Stomach (tissue), 19 donors: ENCODE measurements at places on chromosomes 12 and 14. TPM values are rescaled to one million over a fixed set of nuclear protein-coding genes. Genes with fewer than 3 reads are reported as not detected.
A peak's percentile ranks its signal among the peaks of the same experiment; 100 is the strongest.

GRCh38 chr14:100582496-100583165 is 4.6 kb downstream of the BEGAIN start:
- no peaks in the 10 kb centered on the region for H3K27me3 ChIP-seq
- no peak overlapping the region for H3K4me3 ChIP-seq
- H3K27ac ChIP-seq, result no peak overlapping the region
- peaks cover 6% of the 10 kb centered on the region for H3K4me1 ChIP-seq
- no peak for DNase-seq

- H3K36me3 ChIP-seq, result peaks cover 52% of the 10 kb centered on the region
- no peak overlapping the region for H3K4me3 ChIP-seq
- peak; percentile 94 for DNase-seq
- peak overlapping the region; percentile 41 for H3K27ac ChIP-seq
Measured at GRCh38 chr12:54352022-54352531, 12.2 kb downstream of the GPR84 start.

DNA sequence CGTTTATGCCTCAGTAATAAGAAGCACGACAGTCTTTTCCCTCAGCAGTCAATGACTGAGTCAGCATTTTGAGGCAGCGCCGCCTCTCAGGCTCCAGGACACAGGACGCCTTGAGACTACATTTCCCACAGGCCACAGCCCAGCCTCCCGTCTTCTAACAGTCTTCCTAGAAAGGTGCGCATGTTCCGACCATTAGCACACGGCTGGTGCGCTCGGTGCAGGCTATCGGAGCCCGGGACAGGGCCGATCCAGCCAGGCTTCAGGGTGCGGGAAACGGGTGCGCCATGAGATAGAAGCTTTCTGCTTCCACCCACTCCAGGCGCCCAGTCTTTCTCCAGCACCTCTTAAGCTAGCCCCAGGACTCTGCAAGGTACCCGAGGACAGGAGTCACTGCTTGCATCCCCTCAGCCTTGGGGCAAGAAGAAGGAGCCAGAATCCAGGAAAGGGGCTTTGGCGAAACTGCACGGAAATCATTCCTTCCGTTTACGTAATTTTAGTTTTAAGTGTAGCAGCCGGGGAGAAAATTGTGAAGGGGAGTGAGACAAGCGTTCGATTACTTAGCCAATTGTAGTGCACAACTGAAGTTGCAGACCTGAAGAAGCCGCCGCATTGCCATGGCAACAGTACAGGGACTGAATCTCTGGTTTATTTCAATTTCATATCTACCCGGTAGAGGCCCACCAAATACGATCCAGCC is 54.0 kb downstream of the ZNF641 start:
- peak; percentile 80 for DNase-seq
- H3K4me1 ChIP-seq, result peaks cover 3% of the 10 kb centered on the region

The MYH6 gene
- 0.50 TPM for polyA plus RNA-seq

The CEBPE gene
- polyA plus RNA-seq, result 0.37 TPM

The IQSEC3 gene
- 0.08 TPM for polyA plus RNA-seq

- H3K4me3 ChIP-seq, result no peak overlapping the region
- H3K27me3 ChIP-seq, result no peaks in the 10 kb centered on the region
- no peaks in the 10 kb centered on the region for H3K36me3 ChIP-seq
- H3K4me1 ChIP-seq, result no peaks in the 10 kb centered on the region
- DNase-seq, result no peak
Measured at GRCh38 chr14:22380571-22381407, 208.2 kb downstream of the DAD1 start.

- no peaks in the 10 kb centered on the region for H3K27me3 ChIP-seq
- H3K4me1 ChIP-seq, result peaks cover 46% of the 10 kb centered on the region
- H3K4me3 ChIP-seq, result peak overlapping the region; percentile 23
- DNase-seq, result peak; percentile 54
- peaks cover 12% of the 10 kb centered on the region for H3K36me3 ChIP-seq
Measured at GRCh38 chr12:124457287-124458219, 109.9 kb downstream of the NCOR2 start.

DNA sequence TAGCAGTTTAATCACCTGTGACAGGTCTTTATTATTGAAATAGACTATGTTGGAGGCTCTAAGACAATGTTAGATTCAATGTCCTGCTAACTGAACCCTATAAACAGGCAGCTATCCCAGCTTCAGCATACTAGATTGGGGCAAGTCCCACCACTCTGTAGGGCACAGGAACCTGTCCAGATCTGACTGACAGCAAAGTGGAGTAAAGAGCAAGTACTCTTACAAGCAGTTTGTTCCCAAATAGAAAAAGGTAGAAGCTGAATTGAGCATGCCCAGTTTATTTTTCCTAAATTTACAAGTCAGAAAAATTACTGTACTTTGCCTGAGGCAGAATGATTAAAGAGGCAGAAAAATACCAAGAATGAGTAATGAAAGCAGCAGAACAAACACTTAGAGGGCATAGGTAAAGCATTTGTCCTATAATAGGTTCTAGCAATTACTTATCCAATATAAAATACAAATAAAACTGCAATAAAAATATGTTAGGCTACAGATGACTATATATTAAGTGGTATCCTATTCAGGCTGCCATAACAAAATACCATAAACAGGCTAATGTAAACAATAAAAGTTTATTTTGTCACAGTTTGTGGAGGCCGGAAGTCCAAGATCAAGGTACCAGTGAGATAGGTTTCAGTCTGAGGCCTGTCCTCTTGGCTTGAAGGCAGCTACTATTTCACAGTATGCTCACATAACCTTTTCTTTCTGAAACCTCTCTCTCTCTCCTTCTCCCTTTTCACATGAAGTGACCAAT is 868.2 kb downstream of the C12orf50 start:
- H3K36me3 ChIP-seq, result no peaks in the 10 kb centered on the region
- no peaks in the 10 kb centered on the region for H3K27me3 ChIP-seq
- H3K27ac ChIP-seq, result no peak overlapping the region
- no peak for DNase-seq

The IL23A gene
- polyA plus RNA-seq, result 1.9 TPM

- H3K4me3 ChIP-seq, result no peak overlapping the region
- H3K36me3 ChIP-seq, result no peaks in the 10 kb centered on the region
Measured at GRCh38 chr12:54024127-54024526, 4.1 kb upstream of the HOXC6 start.

GRCh38 chr12:123264642-123265041 is 7.0 kb downstream of the CDK2AP1 start:
- peaks cover 33% of the 10 kb centered on the region for H3K4me1 ChIP-seq
- H3K27ac ChIP-seq, result no peak overlapping the region
- no peaks in the 10 kb centered on the region for H3K27me3 ChIP-seq
- no peak overlapping the region for H3K4me3 ChIP-seq

- no peaks in the 10 kb centered on the region for H3K4me1 ChIP-seq
- DNase-seq, result no peak
- H3K36me3 ChIP-seq, result no peaks in the 10 kb centered on the region
- no peak overlapping the region for H3K27ac ChIP-seq
Measured at GRCh38 chr12:78171061-78171460, 340.4 kb downstream of the NAV3 start.

GRCh38 chr12:18652596-18652995 is 85.2 kb downstream of the PLCZ1 start:
- no peak for DNase-seq
- no peak overlapping the region for H3K27ac ChIP-seq
- no peaks in the 10 kb centered on the region for H3K36me3 ChIP-seq
- H3K4me3 ChIP-seq, result no peak overlapping the region
- H3K27me3 ChIP-seq, result no peaks in the 10 kb centered on the region
